ENCODE measurements at places on chromosomes 12 and 14. TPM values are rescaled to one million over a fixed set of nuclear protein-coding genes. Genes with fewer than 3 reads are reported as not detected.

GRCh38 chr14:105315211-105315721 lies 718 bp downstream of the PACS2 start:
- H3K36me3 ChIP-seq, result no peaks in the 10 kb centered on the region
- H3K27me3 ChIP-seq, result no peaks in the 10 kb centered on the region
- H3K4me1 ChIP-seq, result peaks cover 16% of the 10 kb centered on the region
- DNase-seq, result peak; percentile 55

DNA sequence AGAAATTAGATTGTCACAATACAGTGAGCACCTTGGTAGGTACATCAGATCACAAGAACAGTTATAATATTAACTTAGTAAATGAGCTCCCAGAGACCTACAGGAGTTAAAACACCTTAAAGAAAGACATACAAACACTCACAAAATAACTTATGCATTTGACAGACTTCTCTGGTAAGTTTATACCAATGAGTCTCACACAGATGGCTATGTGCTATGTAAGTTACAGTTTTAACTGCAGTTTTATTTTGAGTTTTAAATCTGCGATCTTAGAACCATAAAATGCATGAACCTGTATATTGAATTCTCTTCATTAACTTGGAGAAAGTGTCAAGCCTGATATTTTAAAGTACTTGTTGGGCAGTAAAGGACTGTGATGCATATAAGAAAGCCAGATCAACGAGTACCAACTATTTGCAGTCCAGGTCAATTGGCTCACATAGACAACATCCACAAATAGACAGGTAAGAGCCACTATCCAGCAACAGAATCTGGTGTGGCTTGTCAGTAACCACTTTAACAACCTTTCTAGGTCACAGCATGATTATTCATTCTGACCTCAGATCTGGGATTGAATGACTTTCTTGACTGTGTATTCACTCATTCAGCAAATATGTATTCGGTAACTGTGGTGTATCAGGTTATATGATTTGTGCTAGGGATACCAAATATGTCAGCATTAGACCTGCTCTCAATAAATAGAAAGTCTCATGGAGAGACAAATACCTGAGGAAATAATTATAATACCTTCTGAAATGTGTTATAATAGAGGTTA lies 856.6 kb upstream of the MGAT4C start:
- no peaks in the 10 kb centered on the region for H3K4me1 ChIP-seq
- no peaks in the 10 kb centered on the region for H3K36me3 ChIP-seq
- H3K4me3 ChIP-seq, result no peak overlapping the region
- H3K27me3 ChIP-seq, result no peaks in the 10 kb centered on the region

- H3K4me3 ChIP-seq, result no peak overlapping the region
Observed at GRCh38 chr12:47282206-47282605, 202.4 kb upstream of the AMIGO2 start.

GRCh38 chr14:31194661-31195060 lies 12.9 kb downstream of the HECTD1 start:
- no peaks in the 10 kb centered on the region for H3K27me3 ChIP-seq
- H3K4me3 ChIP-seq, result no peak overlapping the region
- H3K27ac ChIP-seq, result no peak overlapping the region
- no peaks in the 10 kb centered on the region for H3K36me3 ChIP-seq
- H3K4me1 ChIP-seq, result no peaks in the 10 kb centered on the region

DNA sequence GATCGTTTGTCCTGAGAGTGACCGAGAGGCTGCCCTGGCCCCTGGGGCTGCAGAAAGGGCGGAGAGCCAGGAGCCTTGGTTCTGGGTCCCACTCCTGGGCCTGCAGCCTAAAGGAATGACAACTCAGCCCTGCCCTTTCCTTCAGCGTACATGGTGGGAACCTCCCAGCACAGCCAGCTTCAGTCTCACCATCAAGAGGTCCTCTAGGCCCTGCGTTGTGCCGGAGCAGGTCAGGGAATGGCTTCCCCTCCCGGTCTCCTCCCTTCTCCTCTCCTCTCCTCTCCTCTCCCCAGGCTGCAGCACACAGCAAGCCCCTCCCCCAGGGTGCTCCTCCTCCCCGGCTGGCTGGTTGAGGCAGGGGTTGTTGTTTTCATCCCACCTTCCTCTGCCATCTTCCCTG lies 44.6 kb upstream of the TUNAR start:
- no peak overlapping the region for H3K27ac ChIP-seq
- DNase-seq, result no peak
- H3K36me3 ChIP-seq, result no peaks in the 10 kb centered on the region

GRCh38 chr12:105920161-105920684 lies 218.5 kb downstream of the NUAK1 start:
- no peaks in the 10 kb centered on the region for H3K4me1 ChIP-seq
- no peaks in the 10 kb centered on the region for H3K27me3 ChIP-seq
- DNase-seq, result no peak
- no peak overlapping the region for H3K27ac ChIP-seq

GRCh38 chr12:32118806-32119205 lies 12.2 kb downstream of the BICD1 start:
- no peaks in the 10 kb centered on the region for H3K36me3 ChIP-seq
- no peak overlapping the region for H3K27ac ChIP-seq
- DNase-seq, result no peak

GRCh38 chr12:50986966-50987737 lies 34.8 kb downstream of the HIGD1C start:
- H3K4me1 ChIP-seq, result peaks cover 24% of the 10 kb centered on the region
- H3K36me3 ChIP-seq, result peaks cover 28% of the 10 kb centered on the region
- peak overlapping the region; percentile 78 for H3K27ac ChIP-seq
- no peaks in the 10 kb centered on the region for H3K27me3 ChIP-seq
- H3K4me3 ChIP-seq, result no peak overlapping the region

DNA sequence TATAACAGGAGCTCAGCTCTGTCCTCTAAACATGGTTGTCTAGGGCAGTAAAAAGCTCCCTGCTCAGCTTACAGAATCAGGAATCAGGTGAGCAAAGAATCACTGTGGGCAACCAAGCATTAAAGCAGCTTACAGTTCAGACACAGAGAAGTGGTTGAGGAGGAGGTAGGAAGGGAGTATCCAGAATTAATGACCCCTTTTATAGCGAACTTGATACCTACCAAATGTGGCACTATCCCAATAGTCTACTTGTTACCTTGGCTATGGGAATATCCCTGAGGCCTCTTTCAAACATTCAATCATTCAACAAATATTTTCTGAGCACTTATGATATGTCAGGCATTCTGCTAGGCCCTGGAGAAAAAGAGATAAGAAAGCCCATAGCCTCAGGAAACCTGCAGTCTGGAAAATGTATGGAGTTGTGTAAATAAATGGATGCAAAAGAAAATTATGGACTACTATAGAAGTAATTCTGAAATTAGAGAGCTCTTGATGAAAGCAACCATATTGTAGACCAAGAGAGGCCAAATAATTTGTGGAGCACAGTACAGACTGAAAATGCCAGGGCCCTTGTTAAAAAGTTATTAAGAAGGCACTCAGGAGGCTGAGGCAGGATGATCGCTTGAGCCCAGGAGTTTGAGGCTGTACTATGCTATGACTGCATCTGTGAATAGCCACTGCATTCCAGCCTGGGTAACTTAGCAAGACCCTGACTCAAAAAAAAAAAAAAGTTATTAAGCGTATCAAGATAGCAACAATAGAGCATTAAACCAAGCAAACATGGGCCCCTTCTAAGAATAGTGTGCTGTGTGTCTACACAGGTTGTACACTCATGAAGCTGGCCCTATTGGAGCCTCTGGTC lies 134.0 kb upstream of the CPSF6 start:
- peaks cover 19% of the 10 kb centered on the region for H3K4me1 ChIP-seq
- no peak overlapping the region for H3K4me3 ChIP-seq
- no peak for DNase-seq
- no peaks in the 10 kb centered on the region for H3K36me3 ChIP-seq
- no peak overlapping the region for H3K27ac ChIP-seq
- H3K27me3 ChIP-seq, result no peaks in the 10 kb centered on the region

DNA sequence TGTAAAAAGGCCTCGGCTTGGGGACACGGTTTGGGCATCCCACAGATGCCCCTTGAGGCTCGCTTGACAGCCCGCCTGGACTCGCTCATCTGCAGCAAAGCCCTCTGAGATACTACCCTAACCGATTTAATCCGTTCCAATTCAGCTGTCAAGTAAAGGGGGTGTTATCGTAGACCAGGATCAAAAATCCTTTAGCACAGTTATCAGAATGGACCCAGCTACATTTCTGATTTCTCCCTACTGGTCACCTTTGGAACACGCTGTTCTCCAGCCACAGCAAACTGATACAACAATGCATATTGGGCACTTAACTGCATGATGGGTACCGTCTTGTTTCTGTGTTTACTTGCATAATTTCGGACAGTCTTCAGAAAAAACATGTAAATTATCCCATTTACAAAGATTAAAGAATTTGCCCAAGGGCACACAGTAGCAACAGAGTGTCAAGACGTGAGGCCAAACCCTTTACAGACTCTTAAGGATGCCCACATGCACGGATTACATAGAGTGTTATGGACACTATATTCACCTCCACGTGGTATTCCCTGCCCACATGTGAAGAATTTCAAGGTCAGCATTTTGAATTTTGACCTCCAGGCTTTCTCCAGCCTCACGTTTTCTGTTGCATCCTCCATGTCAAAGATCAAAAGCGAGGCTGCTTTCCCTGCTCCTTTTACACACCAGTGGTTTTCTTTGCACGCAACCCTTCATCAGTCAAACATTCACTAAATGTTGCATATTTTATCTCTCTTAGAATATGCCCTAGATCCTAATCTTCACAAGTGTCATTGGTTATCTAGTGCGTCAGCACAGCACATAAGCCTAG lies 3.2 kb upstream of the DUSP6 start:
- H3K36me3 ChIP-seq, result no peaks in the 10 kb centered on the region
- no peaks in the 10 kb centered on the region for H3K27me3 ChIP-seq
- no peak for DNase-seq
- peaks cover 24% of the 10 kb centered on the region for H3K4me1 ChIP-seq
- H3K4me3 ChIP-seq, result peak overlapping the region; percentile 88

DNA sequence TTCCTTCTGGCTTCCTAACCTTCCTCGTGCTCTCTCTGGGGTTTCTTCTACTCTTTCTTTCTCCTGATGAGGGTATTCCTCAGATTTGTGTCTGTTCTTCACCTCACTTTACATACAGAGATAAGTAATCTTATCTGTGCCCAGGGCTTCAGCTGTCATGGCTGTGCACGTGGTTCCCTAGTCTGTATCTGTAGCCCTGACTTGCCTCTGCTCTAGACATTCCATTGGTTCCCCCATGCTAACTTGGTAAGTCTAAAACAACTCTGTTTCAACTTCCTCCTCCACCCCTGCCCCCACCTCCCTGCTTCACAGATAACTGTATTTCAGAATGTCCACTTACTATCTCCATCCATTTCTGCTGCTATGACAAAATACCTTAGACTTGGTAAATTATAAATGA lies 10.8 kb downstream of the DIP2B start:
- peaks cover 2% of the 10 kb centered on the region for H3K4me1 ChIP-seq
- no peaks in the 10 kb centered on the region for H3K36me3 ChIP-seq
- DNase-seq, result no peak
- H3K4me3 ChIP-seq, result no peak overlapping the region

GRCh38 chr12:76346236-76346635 lies 2.0 kb downstream of the BBS10 start:
- DNase-seq, result no peak
- no peak overlapping the region for H3K27ac ChIP-seq
- no peaks in the 10 kb centered on the region for H3K27me3 ChIP-seq
- H3K4me1 ChIP-seq, result peaks cover 6% of the 10 kb centered on the region
- H3K4me3 ChIP-seq, result no peak overlapping the region

- peak; percentile 53 for DNase-seq
- peak overlapping the region; percentile 94 for H3K4me3 ChIP-seq
- peak overlapping the region; percentile 71 for H3K27ac ChIP-seq
Observed at GRCh38 chr14:77375973-77376770, 722 bp downstream of the TMED8 start.

DNA sequence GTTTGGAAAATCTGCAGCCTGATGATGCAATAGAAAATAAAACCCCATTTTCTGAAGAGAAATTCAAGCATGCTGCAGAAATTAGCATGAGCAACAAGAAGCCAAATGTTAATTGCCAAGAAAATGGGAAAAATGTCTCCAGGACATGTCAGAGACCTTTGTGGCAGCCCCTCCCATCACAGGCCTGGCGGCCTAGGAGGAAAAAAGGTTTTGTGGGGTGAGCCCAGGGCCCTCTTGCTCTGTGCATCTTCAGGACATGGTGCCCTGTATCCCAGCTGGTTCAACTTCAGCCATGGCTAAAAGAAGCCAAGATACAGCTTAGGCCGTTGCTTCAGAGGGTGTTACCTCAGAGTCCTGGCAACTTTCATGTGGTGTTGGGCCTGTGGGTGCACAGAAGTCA lies 775.5 kb upstream of the SEL1L start:
- H3K4me1 ChIP-seq, result no peaks in the 10 kb centered on the region
- H3K27ac ChIP-seq, result no peak overlapping the region
- H3K27me3 ChIP-seq, result no peaks in the 10 kb centered on the region
- DNase-seq, result no peak
- H3K4me3 ChIP-seq, result no peak overlapping the region
- H3K36me3 ChIP-seq, result no peaks in the 10 kb centered on the region

DNA sequence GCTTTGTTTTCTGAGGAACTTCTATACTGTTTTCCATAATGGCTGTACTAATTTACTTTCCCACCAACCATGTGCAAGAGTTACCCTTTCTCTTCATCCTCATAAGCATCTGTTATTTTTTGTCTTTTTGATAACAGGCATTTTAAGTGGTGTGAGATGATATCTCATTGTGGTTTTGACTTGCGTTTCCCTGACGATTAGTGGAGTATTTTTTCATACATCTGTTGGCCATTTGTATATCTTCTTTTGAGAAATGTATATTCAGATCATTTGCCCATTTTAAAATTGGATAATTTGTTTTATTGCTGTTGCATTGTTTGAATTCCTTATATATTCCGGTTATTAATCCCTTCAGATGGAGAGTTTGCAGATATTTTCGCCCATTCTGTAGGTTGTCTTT lies 10.2 kb upstream of the HMGA2 start:
- DNase-seq, result no peak
- H3K36me3 ChIP-seq, result no peaks in the 10 kb centered on the region
- H3K27ac ChIP-seq, result no peak overlapping the region
- no peak overlapping the region for H3K4me3 ChIP-seq

DNA sequence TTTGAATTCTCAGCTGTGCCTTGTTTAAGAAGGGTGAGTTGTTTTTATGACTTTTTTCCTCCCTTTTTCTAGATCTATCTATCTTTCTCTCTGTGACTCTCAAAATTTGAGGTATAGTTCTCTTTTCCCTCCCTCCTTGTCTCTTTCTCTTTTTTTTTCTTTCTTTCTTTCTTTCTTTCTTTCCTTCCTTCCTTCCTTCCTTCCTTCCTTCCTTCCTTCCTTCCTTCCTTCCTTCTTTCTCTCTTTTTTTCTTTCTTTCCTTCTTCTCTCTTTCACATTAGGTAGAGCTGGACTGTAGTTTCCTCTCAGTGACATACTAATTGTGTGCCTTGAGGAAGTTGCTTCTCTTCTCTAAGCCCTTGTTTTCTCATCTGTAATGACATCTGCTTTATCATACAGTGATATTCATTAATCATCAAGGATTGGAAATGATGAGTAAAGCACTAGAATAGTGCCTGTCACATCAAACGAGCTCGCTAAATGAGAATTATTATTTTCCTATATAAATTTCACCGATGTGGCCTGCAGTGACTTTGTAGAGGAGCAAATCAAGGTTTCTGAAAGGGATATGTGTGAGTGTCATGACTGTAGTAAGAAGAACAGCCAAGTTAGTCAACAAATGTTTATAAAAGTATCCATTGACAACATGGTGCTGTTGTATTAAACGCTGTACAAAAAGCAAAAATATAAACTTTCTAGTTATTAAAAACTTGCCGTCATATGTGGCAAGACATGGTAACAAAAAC lies 78.9 kb upstream of the SLC38A2 start:
- no peak for DNase-seq
- no peaks in the 10 kb centered on the region for H3K4me1 ChIP-seq
- H3K36me3 ChIP-seq, result no peaks in the 10 kb centered on the region
- no peak overlapping the region for H3K27ac ChIP-seq

The GRIP1 gene
- total RNA-seq, result 0.78 TPM

The CABP1 gene
- not detected for total RNA-seq

The STAC3 gene
- 4.5 TPM for total RNA-seq

The GPR84 gene
- total RNA-seq, result not detected

The ZNF385A gene
- total RNA-seq, result 9.3 TPM

The KRT75 gene
- total RNA-seq, result not detected

The SDR9C7 gene
- total RNA-seq, result not detected

All from right lobe of liver (tissue), 6 donors.